Midbrain (tissue), 1 donor: ENCODE measurements at places on chromosomes 5 and 9.

GRCh38 chr9:27688954-27689353 is 115.7 kb upstream of the C9orf72 start:
- DNase-seq = no peak

- DNase-seq = no peak
Measured at GRCh38 chr5:50934343-50934742, 267.9 kb downstream of the PARP8 start.

GRCh38 chr5:135379046-135379654 is 19.9 kb downstream of the MACROH2A1 start:
- no peak for DNase-seq

- DNase-seq = no peak
Measured at GRCh38 chr5:80620211-80620610, 34.2 kb upstream of the MSH3 start.

GRCh38 chr5:96826071-96826470 is 18.3 kb upstream of the ERAP1 start:
- no peak for DNase-seq

GRCh38 chr5:54628050-54628449 is 110.5 kb downstream of the SNX18 start:
- no peak for DNase-seq

- no peak for DNase-seq
Measured at GRCh38 chr5:81359108-81359507, 34.8 kb downstream of the ACOT12 start.

- DNase-seq = peak; percentile 13
Measured at GRCh38 chr9:130627051-130627450, 37.3 kb upstream of the PRDM12 start.
